ENCODE measurements at places on chromosomes 11 and 22.

DNA sequence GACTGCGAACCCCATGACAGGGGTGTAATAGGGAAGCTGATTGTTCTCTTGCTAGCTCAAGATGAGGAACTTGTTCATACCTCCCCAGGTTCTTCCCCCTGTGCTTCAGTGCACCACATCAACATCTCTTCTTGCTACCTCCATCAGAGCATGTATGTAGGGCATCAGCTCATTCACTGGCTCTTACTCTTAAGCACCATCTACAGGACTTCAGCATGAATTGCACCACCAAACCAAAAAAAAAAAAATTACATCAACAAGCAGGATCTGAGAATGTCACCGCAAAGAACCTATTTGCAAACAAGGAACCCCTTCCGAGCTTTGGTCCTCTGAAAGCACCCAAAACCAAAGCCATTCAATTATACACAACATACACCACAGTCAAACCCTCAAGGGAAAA, 2226.5 kb upstream of the RAG2 start:
- no peak for DNase-seq

DNA sequence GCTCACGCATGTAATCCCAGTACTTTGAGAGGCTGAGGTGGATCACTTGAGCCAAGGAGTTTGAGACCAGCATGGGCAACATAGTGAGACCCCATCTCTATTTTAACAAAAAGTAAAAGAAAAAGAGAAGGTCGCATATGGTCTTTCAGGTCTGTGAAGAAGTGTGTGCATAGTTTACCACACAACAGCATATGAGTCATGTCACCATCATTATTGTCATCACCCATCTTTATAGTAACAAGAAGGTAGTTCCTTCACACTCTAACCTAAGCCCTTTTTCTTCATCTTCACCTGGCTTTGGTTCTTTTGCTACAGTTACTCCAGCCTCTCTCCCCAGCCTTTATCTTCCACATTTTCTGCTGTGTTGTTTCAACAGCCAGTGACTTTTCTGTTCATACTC, 39.2 kb downstream of the PACS1 start:
- DNase-seq, result no peak

DNA sequence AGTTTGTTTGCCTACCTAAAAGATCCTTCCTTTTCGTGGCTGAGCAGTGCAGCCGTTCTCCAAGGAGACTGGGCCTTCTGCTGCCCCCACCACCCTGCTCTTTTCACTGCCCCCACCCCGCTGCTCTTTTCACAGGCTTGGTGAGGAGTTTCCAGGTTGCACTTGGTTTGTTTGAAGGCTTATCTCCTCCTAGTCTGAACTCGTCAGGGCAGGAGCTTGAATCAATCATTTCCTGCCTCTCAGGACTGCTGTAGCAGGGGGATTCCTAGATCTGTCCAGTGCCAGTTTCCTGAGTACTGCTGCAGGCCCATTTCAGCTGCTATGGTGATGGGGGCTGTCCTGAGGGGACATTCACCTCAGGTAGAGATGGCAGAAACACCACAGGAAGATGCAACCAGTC, 10.0 kb downstream of the MED15 start:
- DNase-seq, result no peak

DNA sequence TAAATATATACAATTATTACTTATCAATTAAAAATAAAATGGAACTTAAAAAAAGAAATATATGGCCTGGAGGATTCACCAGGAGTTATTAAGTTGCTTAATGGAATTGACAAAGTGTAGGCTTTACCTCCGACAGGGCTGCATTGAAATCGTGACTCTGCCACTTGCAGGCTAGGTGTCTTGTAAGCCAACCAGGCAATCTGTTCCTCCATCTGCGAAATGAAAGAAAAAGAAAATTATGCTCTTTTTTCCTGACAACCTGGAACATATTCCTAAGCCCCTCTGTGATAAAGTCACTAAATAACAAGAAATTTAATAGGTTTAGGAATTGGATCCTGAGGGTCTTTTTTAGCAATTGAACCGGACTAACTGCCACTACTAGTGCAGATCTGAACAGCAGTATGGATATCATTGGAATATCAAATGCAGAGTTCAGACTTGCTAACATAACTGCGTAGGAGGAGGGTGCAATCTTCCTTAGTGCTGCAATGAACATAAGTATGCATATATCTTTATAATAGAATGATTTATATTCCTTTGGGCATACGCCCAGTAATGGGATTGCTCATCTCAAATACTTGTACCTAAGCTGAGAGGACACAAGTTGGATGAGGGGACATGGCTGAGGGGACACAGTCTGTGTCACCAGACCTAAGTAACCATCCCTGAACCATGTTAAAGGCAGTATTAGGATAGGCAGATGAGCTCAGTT, 42.5 kb upstream of the CEP126 start:
- DNase-seq, result no peak

GRCh38 chr11:282171-282570, 4.0 kb downstream of the NLRP6 start:
- no peak for DNase-seq

- no peak for DNase-seq
These were observed 11.4 kb upstream of the CAT start for GRCh38 chr11:34427186-34427805.

GRCh38 chr11:79525257-79525656, 84.4 kb upstream of the TENM4 start:
- no peak for DNase-seq

GRCh38 chr11:117255966-117256365, 23.5 kb downstream of the RNF214 start:
- DNase-seq, result no peak

DNA sequence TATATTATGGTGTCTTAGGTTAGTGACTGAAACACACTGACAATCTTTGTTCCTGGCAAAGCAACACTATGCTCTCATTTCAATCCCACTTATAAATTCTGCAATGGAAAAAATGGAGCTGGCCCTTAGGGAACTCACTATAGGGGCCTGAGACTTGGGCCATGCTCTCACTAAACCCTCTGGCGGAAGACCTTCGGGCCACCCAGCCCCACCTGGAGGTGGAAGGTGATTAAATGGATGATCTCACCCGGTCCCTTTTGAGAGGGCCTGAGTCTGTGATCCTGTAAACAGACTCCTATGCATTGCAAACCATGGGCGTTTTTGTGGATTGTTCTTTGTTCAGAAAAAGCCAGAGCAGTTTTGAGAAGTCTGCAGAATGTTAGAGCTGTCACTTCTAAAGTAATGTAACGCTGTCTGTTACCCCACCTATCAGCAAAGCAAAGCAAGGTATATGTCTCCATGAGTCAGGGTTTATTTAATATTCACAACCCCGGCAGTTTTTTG, 17.0 kb upstream of the CDON start:
- DNase-seq, result no peak

GRCh38 chr11:61534025-61534932, 25.7 kb downstream of the LRRC10B start:
- no peak for DNase-seq

DNA sequence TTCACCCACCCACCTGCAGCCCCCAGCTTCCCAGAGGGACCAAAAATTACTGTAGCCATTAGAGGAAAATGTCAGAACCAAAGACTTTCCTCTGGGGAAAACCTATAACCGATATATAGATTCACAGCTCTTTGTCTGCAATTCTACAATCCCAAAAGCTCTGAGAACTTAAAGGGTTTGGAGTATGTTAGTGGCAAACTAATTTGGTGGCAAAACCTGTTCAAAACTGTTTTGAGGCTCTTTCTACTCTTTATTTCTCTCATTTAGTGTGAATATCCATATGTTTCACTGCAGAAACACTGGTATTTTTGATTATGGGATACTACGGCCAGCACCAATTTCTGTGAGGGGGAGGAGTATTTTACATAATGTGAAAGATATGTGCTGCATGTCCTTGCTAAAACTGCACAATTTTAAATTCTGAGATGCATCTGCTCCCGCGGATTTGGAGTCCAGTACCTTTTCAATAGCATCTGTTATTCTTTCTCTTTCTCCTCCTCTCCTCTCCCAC, 87.5 kb upstream of the MTNR1B start:
- DNase-seq, result no peak

GRCh38 chr11:67656278-67656922, 5.9 kb upstream of the ACY3 start:
- no peak for DNase-seq

- no peak for DNase-seq
These were observed 310.7 kb upstream of the MTNR1B start for GRCh38 chr11:92658733-92659132.

DNA sequence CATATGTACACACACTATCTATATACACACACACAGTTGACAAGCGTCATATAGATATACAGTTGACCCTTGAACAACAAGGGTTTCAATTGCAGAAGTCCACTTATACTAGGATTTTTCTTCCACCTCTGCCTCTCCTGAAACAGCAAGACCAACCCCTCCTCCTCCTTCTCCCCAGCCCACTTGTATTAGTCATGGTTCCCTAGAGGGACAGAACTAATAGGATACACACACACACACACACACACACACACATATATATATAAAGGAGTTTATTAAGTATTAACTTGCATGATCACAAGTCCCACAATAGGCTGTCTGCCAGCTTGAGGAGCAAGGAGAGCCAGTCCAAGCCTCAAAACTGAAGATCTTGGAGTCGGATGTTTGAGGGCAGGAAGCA, 92.9 kb downstream of the DHCR7 start:
- no peak for DNase-seq

DNA sequence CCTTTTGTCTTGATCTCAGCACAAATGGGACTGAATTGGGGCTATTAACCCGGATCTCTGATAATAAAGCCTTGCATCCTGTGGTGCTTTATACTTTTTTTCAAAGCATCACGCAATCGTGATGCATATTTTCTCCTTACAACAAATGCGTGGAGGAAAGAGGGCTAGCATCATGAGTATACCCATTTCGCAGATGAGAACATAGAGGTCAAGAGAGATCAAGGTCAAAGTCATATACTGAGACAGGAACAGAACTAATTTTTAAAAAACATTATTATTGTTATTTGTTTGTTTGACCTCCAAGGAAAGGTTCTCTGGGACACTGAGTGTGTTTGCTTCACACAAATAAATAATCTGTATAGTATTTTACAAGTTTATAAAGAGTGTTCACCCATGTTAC, 191.2 kb downstream of the ST3GAL4 start:
- DNase-seq, result no peak

- DNase-seq, result no peak
These were observed 23.5 kb downstream of the PITPNB start for GRCh38 chr22:27895600-27895999.

GRCh38 chr11:46264976-46265375, 12.5 kb upstream of the CREB3L1 start:
- no peak for DNase-seq

- DNase-seq, result no peak
These were observed 27.5 kb downstream of the MOV10L1 start for GRCh38 chr22:50117168-50117762.

DNA sequence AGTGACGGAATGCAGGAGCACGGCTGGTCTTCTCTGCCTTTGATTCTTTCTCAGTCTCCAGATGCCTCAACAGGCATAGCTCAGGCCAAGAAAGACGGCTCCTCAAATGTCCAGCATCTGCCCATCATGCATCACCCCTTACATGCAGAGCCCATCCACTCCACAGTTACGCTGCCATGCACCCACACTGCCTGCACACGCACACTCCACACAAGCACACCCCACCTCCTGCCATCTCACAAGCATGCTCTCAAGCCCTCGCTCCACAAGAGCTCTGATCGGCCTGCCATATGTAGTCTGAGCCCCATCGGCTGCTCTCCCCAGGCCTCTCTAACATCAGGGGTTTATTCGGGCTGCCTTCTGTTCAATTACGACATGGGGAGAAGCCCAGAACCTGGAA, 18.8 kb downstream of the SCN4B start:
- no peak for DNase-seq

DNA sequence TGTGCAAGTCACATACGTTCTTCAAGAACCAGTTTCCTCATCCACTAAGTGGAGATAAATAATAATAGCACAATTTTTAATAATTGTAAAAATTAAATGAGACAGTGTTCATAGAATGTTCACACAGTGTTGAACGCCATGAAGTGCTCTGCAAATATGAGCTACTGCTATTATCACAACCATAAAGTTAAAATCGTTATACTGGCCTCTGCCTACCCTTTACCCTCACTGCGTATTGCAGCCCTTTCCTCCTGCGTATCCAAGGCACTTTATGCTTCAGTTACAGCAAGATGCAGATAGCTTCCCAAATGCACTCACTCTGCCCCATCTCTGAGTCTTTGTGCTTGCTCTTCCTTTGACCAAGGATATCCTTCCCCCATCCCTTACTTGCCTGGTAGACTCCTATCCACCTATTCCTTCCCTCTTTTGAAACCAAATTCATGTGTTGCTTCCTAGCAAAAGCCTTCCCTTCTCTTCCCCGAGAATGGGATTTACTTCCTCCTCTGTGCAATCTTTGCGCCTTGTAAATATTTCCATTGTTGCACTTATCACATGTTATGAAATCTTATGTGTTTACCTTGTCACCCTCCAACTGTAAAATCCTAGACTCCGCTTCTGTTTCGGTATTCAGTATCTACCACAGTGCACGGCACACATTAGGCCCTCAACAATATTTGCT, 196.9 kb downstream of the ADAMTS15 start:
- DNase-seq, result no peak

DNA sequence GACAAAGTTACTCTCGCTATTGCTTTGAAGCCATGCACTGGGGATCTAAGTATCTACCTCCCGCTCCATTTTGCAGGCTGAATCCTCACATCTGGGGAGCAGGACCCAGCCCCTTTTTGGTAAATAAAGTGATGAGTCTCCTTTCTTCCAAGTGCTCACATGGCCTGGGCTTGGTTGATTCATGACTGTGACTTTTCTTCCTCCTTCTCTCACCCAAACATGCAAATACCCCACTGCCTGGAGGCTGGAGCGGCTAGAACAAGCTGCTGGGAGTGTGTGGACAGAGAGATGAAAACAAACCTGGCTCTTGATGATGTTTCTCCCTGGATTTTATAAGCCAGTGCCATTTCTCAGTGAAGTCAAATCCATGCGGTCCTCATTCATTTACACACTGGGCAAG, 72.7 kb downstream of the TRIM29 start:
- DNase-seq, result no peak

- no peak for DNase-seq
These were observed 831.5 kb downstream of the TBC1D22A start for GRCh38 chr22:47593911-47594311.

GRCh38 chr11:27290261-27291050, 72.6 kb downstream of the CCDC34 start:
- no peak for DNase-seq

Measured in SK-N-MC (cell line).